ELF-1 (cell line): ENCODE measurements at places on chromosomes 3 and 15.

GRCh38 chr15:87669846-87670245, 586.7 kb downstream of the NTRK3 start:
- no peak for DNase-seq

DNA sequence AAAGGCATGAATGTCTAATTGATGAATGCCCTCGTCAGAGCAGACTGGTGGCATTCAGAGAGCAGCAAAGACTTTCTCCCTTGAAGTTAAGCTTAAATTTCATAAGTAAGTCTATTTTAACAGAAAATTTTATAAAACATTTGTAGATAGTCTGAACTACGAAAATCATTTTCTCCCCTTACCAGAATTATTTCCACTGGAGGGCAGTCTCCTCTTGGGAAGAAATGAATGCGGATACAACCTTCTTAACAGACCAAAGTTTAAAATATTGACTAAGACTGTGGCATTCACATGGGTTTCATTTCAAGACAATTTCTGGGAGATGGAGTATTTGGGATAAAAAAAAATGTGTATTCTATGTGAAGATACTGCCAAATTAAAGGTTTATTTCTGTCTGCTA, 669.0 kb downstream of the FHIT start:
- DNase-seq, result no peak

DNA sequence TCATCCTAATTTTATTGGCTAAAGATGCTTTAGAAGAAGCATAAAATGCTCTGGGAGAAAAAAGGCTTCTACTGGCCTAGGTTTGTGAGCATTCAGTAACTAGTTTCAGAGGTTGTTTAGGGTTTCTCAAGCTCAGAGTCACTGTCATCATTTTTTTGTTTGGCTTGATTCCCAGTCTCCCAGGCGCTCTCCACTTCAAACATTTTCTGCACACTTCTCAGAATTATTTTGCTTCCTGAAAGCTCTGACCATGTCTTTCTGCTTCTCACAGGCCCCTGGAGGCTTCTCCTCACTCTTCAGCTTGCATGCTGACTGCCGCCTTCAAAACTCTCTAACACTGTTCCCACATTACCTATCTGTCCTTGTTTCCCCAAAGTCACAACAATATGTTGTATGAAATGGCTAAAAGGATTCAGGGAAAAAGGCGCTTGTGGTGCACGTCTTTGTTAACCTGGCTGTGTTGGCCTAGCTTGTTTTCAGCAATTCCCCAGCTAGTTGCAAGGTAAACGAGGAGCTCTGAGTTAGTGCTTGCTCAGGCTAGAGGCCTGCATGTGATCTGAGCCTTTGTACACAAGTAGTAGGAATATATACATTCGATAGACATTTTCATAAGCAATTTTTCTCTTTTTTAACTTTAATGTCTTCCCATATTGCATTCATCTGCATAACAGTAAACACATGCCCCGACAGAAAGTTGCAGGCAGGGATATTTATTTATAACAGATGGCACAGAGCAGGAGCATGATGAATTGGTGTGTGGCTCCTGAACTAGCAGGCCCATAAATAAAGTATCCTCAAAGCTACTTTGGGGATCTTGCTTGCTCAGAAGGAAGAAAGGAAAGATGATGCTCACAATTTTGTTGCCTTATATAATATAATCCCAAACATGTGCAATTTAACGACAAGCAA, 129.2 kb upstream of the DPH6 start:
- no peak for DNase-seq

DNA sequence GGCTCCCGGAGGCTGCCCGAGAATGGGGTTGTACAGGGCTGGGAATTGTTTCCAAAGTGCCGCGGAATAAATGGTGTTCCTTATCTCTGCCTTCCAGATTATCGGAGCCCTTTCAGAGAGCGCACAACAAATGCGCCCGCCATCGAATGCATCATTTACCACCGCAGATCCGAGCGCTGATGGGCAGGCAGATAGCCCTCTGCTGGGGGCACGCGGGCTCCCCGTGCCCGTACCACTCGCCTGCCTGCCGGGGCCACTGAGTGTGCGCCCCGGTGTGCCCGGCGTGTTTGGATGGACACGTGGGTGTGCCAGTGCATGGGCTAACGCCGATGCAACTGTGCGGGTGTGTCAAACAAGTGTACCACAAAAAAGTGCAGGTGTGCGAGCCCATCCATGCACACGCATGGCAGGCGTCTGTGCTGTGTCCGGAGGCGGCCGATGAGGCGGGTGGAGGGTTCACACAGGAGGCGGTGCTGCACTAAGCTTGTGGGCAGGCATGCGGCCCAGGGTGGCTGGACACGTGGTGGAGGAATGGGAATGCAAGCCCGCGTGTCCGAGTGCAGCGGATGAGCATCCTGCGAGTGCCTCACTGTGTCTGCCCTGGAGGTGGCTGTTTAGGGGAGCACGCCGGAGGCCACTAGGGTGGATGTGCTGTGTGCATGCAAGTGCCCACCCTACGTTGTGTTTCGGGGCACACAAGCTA, 3.8 kb upstream of the GATA2 start:
- DNase-seq, result peak; percentile 57

- DNase-seq, result no peak
Measured at GRCh38 chr3:128804811-128805155, 74.6 kb upstream of the ACAD9 start.

DNA sequence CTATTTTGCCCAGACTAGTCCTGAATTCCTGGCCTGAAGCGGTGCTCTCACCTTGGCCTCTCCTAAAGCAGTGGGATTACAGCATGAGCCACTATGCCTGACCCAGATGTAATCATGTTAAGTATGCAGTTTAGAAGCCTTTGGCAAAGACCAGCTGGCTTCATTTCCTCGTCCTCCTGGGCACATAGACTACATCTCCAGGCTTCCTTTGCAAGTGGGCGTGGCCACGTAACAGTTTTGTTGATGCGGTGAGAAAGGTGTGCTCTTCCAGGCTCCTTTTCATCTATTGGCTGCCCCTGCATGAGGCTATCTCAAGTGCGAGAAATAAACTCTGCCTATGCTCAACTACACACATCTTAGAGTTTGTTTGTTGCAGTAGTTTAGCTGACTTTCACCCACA, 13.0 kb downstream of the SV2B start:
- DNase-seq, result no peak

- DNase-seq, result no peak
Measured at GRCh38 chr3:127050733-127051132, 67.8 kb downstream of the PLXNA1 start.

GRCh38 chr3:177777699-177778098, 580.4 kb upstream of the TBL1XR1 start:
- peak; percentile 58 for DNase-seq

GRCh38 chr3:179726075-179726699, 73.3 kb downstream of the USP13 start:
- no peak for DNase-seq

- no peak for DNase-seq
Measured at GRCh38 chr15:98582900-98583554, 65.3 kb upstream of the IGF1R start.

GRCh38 chr15:44308415-44308814, 19.9 kb downstream of the GOLM2 start:
- DNase-seq, result no peak

DNA sequence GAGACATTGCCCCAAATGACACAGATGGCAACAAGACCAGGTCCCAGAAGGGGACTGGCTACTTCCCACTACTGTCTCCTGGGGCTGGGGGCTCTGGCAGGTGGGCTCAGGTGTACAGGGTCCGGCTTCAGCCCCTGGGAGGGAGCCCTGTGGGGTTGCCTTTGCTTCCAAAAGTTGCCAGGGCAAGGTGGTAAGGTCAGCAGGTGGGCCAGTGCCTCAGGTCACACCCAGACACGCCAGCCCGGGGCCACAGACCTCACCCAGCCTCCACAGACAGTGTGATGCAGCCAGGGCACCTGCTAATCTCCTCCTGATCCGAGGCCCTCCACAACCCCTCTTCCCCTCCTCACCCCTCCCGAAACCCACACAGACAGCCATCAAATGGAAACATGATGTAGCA, 7.5 kb downstream of the OXTR start:
- DNase-seq, result no peak

GRCh38 chr15:25022233-25022632, 67.4 kb downstream of the SNRPN start:
- DNase-seq, result no peak
